ENCODE measurements at places on chromosomes 12 and 14. TPM values are rescaled to one million over a fixed set of nuclear protein-coding genes. Genes with fewer than 3 reads are reported as not detected.
A peak's percentile ranks its signal among the peaks of the same experiment; 100 is the strongest.

The LYZ gene
- total RNA-seq: not detected

DNA sequence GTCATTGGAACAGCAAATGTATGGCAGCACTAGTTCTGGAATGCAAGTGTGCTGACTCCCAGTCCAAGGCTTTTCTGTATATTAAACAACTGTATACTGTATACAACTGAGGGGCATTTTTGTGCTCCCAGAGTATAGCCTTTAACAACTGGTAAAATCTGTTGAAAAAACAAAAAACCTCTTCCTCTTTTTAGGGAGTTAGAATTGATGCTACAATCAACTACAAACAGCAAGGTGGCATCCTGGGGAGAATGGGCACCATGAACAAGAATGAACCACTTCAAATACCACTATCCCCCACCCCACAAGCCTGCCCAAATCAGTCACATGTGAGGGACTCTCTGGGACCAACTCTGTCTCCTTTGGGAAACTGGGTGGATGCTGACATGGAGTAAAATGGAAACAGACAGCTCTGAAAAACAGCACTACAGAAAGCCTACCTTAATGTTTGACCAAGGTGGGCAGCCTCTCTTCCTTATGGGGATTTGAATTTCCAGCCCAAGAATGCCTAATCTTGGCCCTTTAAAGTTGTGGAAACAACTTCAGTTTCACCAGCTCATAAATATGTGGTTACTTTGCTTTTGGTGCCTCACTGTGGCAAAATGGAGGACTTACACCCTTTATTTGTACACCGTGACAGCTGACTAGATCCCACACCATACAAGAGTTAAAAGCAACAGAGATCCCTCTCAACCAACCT, 7.5 kb downstream of the VTI1B start:
- peak; percentile 59 for DNase-seq
- H3K36me3 ChIP-seq: peaks cover 3% of the 10 kb centered on the region
- no peaks in the 10 kb centered on the region for H3K27me3 ChIP-seq
- H3K4me3 ChIP-seq: no peak overlapping the region

GRCh38 chr14:74519316-74520074, 25.9 kb downstream of the ISCA2 start:
- H3K27me3 ChIP-seq: peaks cover 9% of the 10 kb centered on the region
- no peak overlapping the region for H3K27ac ChIP-seq
- peaks cover 5% of the 10 kb centered on the region for H3K4me1 ChIP-seq
- DNase-seq: no peak
- H3K36me3 ChIP-seq: no peaks in the 10 kb centered on the region

GRCh38 chr12:69368171-69368570, 8.6 kb downstream of the YEATS4 start:
- no peak overlapping the region for H3K27ac ChIP-seq
- H3K4me1 ChIP-seq: peaks cover 33% of the 10 kb centered on the region
- H3K36me3 ChIP-seq: peaks cover 54% of the 10 kb centered on the region
- DNase-seq: no peak
- H3K4me3 ChIP-seq: no peak overlapping the region
- no peaks in the 10 kb centered on the region for H3K27me3 ChIP-seq

GRCh38 chr14:94292872-94293577, at the start of gene SERPINA10:
Gene SERPINA10, minus strand, starts transcription at chr14:94293268. Its CDS starts 2,675 bp downstream, at chr14:94290593.
- no peak within 1 kb of the TSS for H3K27ac ChIP-seq
- DNase-seq: no peak
- H3K27me3 ChIP-seq: no peaks in the 10 kb centered on the region
- H3K4me1 ChIP-seq: no peaks in the 10 kb centered on the region

DNA sequence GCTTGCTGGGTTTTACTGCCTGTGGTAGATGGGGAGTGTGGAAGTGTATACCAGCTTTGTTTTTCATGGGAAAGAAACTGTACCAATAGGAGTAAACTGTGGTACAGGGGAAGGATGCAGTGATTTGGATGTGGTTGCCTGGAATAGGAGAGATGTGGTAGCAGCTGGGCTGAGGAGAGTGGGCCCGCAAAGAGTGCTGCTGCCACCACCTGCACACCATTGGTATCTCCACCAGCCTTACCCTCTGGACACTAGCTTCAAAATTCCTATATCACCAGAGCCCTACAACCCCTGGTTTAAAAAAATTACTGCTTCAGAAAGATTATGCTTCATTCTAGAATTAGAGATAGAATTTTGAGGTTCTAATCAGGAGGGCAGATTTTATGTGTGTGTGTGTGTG, 53.6 kb downstream of the AKAP6 start:
- H3K27ac ChIP-seq: no peak overlapping the region
- H3K27me3 ChIP-seq: peaks cover 6% of the 10 kb centered on the region
- no peaks in the 10 kb centered on the region for H3K36me3 ChIP-seq
- H3K4me1 ChIP-seq: peaks cover 6% of the 10 kb centered on the region
- no peak for DNase-seq

DNA sequence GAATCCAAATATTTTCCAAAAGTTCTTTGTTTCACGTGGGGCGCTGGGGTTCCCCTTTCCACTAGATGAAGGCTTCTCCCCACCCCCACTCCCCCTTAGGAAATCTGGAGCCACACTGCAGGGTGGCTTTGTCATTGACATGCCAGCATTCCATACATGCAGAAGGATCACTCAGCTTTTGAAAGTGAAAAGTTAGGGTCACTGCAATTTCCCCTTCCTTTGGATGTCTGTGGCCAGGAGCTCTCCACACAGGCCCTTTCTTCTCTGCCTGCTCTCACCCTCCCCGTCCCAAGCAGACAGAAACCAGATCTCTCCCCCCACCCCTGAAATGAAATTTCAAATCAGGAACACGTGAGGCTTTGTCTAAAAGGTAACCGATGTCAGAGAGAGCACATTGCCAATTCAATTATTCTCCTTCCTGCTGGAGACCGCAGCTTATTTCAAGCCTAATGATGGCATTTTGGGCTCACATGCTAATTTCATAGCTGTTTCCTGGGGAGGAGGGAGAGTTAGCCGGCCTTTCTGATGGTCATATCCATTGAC, 153.9 kb upstream of the RFLNA start:
- no peak for DNase-seq
- no peak overlapping the region for H3K4me3 ChIP-seq
- no peaks in the 10 kb centered on the region for H3K36me3 ChIP-seq
- peaks cover 36% of the 10 kb centered on the region for H3K27me3 ChIP-seq
- no peaks in the 10 kb centered on the region for H3K4me1 ChIP-seq

GRCh38 chr14:63418020-63418419, 99.3 kb upstream of the GPHB5 start:
- H3K36me3 ChIP-seq: peaks cover 12% of the 10 kb centered on the region
- H3K27me3 ChIP-seq: no peaks in the 10 kb centered on the region
- no peaks in the 10 kb centered on the region for H3K4me1 ChIP-seq
- H3K27ac ChIP-seq: no peak overlapping the region

The CEBPE gene
- total RNA-seq: 0.98 TPM

- H3K4me3 ChIP-seq: peak overlapping the region; percentile 95
- H3K4me1 ChIP-seq: peaks cover 44% of the 10 kb centered on the region
- peaks cover 28% of the 10 kb centered on the region for H3K36me3 ChIP-seq
- DNase-seq: no peak
Observed at GRCh38 chr12:2890001-2890387, 697 bp upstream of the TULP3 start.

- DNase-seq: no peak
- H3K4me1 ChIP-seq: no peaks in the 10 kb centered on the region
- no peak overlapping the region for H3K27ac ChIP-seq
Observed at GRCh38 chr12:83123039-83123438, 436.3 kb downstream of the TMTC2 start.

The KRT72 gene
- 13.0 TPM for total RNA-seq

The CNTN1 gene
- total RNA-seq: not detected

GRCh38 chr14:68580671-68581070, 212.2 kb downstream of the ZFP36L1 start:
- DNase-seq: no peak
- no peaks in the 10 kb centered on the region for H3K36me3 ChIP-seq
- H3K4me3 ChIP-seq: no peak overlapping the region

- no peak for DNase-seq
- H3K36me3 ChIP-seq: no peaks in the 10 kb centered on the region
- no peaks in the 10 kb centered on the region for H3K4me1 ChIP-seq
- H3K27me3 ChIP-seq: no peaks in the 10 kb centered on the region
- no peak overlapping the region for H3K27ac ChIP-seq
Observed at GRCh38 chr14:67733616-67734015, 31.9 kb downstream of the RDH12 start.

DNA sequence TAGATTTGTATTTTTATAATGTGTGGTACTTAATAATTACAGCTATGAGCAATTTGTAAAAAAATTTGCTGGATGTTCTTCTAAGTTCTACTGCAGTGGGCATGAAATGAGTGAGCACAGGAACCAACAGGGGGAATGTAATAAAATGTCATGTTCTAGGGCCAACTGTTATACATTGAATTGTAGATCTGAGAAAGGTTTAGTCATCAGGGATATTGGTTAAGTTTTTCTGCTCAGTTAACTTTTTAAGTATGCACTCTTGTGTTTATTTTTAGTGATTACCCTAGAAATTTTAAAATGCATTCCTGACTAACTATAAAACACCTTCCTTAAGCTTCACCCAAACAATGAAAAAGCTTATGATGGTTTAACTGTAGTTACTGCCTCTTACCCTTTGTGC, 101.8 kb downstream of the CAND1 start:
- H3K27ac ChIP-seq: no peak overlapping the region
- no peak overlapping the region for H3K4me3 ChIP-seq
- H3K4me1 ChIP-seq: no peaks in the 10 kb centered on the region

DNA sequence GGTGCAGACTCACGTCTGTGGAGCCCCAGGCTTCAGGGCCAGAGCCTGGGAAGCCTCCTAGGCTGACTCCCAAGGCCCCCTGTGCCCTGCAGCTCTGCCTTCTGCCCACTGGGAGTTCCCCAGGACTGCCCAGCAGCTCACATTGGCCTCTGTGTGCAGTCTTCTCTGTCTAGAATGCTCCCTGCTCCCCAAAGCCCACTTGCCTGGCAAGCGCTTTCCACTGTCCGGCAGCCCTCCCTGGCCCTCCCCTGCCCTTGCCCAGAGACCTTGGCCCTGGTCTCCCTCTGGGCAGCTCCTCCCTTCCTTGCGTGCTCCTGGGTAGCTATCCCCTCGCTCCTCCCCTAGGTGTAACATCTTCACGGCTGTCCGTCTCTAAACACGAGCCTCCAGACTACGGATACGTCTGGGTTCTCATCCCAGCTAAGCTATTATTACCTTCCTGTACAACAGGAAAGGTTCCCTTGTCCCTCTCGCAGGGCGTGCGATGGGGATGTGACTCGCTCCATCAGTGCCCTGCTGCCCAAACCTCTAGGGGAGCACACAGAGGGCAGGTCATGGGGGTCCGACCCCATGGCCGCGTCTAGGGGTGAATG, 325.5 kb upstream of the RTL1 start:
- H3K27me3 ChIP-seq: no peaks in the 10 kb centered on the region
- H3K27ac ChIP-seq: no peak overlapping the region
- no peak for DNase-seq
- no peak overlapping the region for H3K4me3 ChIP-seq

GRCh38 chr14:87805315-87805723, 187.7 kb downstream of the GALC start:
- H3K4me3 ChIP-seq: no peak overlapping the region
- DNase-seq: peak; percentile 56
- H3K36me3 ChIP-seq: no peaks in the 10 kb centered on the region
- no peak overlapping the region for H3K27ac ChIP-seq
- H3K27me3 ChIP-seq: peaks cover 3% of the 10 kb centered on the region
- no peaks in the 10 kb centered on the region for H3K4me1 ChIP-seq

GRCh38 chr14:96104469-96105057, 65.4 kb downstream of the C14orf132 start:
- no peaks in the 10 kb centered on the region for H3K36me3 ChIP-seq
- H3K27me3 ChIP-seq: no peaks in the 10 kb centered on the region
- H3K4me3 ChIP-seq: no peak overlapping the region
- no peaks in the 10 kb centered on the region for H3K4me1 ChIP-seq

- peak; percentile 37 for DNase-seq
- peak overlapping the region; percentile 15 for H3K27ac ChIP-seq
- peaks cover 5% of the 10 kb centered on the region for H3K36me3 ChIP-seq
- H3K4me3 ChIP-seq: no peak overlapping the region
- peaks cover 28% of the 10 kb centered on the region for H3K4me1 ChIP-seq
Observed at GRCh38 chr12:89756585-89757398, 48.2 kb upstream of the ATP2B1 start.

DNA sequence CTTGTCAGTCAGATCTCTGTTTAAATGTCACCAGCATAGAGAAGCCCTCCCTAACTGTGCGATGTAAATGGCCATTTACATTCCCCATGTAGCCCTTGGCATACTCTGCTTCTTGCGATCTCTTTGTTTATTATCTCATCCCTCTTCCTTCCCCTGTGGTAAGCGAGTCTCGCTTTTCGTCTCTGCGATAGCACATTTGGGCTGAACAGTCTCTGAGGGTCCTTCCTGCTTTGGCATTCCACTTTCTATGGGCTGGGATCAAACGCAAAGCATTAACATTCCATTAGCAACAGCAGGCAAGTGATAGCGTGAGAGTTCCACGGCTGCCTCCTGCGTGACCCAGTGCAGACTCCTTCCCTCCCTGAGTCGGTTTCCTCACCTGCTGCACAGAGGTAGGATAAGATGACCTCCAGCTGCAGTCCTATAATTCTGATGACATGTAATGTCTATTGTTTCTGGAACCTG, 61.4 kb upstream of the TUNAR start:
- H3K27me3 ChIP-seq: peaks cover 19% of the 10 kb centered on the region
- no peaks in the 10 kb centered on the region for H3K4me1 ChIP-seq
- H3K4me3 ChIP-seq: no peak overlapping the region

- H3K4me1 ChIP-seq: no peaks in the 10 kb centered on the region
- H3K36me3 ChIP-seq: no peaks in the 10 kb centered on the region
- H3K27ac ChIP-seq: no peak overlapping the region
- H3K4me3 ChIP-seq: no peak overlapping the region
- DNase-seq: no peak
- no peaks in the 10 kb centered on the region for H3K27me3 ChIP-seq
Observed at GRCh38 chr14:104891121-104891551, 26.1 kb downstream of the CEP170B start.

DNA sequence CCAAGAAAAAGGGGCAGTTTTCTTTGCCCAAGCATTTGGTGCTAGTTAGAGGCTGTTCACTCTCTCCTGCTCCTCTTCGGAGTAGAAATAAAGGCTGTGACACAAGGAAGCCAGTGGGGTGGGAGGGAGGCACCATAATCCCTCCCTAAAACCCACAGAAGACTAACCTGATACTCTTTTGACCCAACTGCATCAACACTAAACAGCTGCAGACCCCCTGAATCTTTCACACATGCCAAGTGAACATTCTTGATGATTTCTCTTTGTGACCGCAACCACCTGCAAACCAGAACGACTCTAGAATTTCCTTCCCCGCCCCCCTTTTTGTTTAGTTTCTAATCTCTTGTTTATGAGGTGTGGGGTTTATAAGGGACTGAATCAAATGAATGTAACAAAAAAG, 175.8 kb upstream of the BCL2L14 start:
- no peak overlapping the region for H3K4me3 ChIP-seq
- peak; percentile 32 for DNase-seq
- no peak overlapping the region for H3K27ac ChIP-seq
- H3K4me1 ChIP-seq: peaks cover 19% of the 10 kb centered on the region
- peaks cover 43% of the 10 kb centered on the region for H3K36me3 ChIP-seq
